Umbilical cord (tissue), 2 donors: ENCODE measurements at places on chromosomes 6 and 20. TPM values are rescaled to one million over a fixed set of nuclear protein-coding genes. Genes with fewer than 3 reads are reported as not detected.

GRCh38 chr20:63706027-63706695, 1.6 kb downstream of the ARFRP1 start:
- no peak for DNase-seq

DNA sequence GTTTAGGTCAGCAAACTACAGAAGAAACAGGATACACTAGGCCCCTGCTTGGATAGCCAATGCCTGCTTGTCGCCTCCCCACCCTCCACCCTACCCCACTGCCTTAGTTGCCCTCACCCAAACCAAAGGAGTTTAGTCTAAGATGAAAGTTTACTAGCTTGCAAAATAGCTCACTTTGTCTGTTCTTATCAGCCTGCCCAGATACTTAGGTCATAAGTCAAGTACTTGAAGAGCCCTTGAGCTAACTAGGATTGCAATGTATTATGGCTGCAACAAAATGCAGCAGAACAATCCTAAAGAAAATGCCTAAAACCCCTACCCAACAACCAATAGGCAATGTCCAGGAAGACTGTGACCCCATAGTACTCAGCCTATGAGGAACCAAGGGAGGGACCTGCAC, 7.3 kb upstream of the ENTPD6 start:
- DNase-seq: peak; percentile 29

- DNase-seq: no peak
Measured at GRCh38 chr20:50121858-50122271, 8.9 kb upstream of the UBE2V1 start.

Gene TDRD6
- total RNA-seq: 6.7 TPM

DNA sequence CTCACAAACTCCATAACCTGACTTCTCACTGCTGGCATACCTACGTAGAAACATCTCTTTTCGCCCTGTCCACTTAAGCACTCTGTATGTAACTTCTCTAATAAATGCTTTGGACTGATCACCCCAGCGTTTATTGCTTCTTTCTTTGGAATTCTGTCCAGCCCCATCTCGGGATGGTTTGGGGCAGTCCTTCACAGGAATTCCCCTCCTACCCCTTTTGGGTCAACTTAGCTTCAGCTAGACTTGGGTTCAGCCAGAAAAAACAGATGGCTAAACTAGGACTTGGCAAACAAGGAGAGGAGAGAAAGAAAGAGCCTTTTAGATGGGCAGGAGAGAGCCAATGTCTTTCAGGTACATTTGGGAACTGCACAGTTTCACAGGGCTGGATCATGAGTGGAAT, 3.9 kb upstream of the LTV1 start:
- DNase-seq: peak; percentile 52

Gene THBS2
- total RNA-seq: 238 TPM

Gene VSTM2L
- total RNA-seq: not detected

DNA sequence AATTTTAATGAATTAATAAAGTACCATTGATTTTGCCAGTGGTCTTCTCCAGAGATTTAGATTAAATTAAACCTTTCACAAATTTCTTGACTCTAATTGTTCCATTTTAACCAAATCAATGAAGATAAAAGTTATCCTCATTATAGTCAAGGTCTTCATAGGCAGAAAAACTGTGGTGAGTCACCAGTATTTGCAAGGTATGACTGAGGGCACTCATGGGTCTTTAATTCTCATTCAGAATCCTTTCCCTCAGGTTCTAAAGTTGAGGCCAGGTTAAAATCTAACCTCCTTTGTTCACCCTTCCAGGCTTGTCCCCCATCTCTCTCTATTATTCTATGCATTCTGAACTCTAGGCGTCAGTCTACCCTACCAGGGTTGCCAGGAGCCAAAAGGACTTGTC, 93.9 kb downstream of the JAG1 start:
- DNase-seq: no peak

DNA sequence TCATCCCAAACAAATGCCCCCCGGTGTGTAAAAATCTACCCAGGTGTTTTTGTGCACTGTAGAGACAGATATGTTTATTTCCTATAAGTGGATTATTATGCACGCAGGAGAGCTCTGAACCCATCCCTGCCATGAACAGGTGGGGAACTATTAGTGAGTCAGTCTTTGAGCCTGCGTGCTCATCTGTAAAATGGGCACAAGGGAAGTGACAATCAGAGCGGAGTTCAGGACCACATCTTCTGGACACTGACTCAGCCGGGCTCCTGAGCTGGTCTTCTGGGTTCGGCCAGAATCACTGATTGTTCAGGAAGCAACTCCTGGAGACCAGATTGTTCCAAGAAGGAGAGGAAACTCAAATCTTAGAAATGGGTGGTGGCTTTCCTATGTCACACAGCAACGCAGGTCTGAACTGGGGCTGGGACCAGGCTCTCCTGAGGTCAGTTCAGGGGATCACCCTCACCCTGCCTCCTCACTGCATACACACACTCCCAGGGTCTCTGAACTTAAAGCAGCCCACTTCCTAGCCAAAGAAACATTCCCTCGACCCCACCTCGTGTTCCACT, 27.3 kb upstream of the TGM2 start:
- DNase-seq: no peak

- DNase-seq: no peak
Measured at GRCh38 chr6:136775548-136775947, 16.7 kb downstream of the MAP3K5 start.

Gene ZNF165
- total RNA-seq: 0.96 TPM

Gene SLC22A7
- not detected for total RNA-seq

Gene AKAP7
- 12.8 TPM for total RNA-seq

- DNase-seq: no peak
Measured at GRCh38 chr6:121302882-121303281, 31.4 kb downstream of the TBC1D32 start.
